ENCODE measurements at places on chromosomes 12 and 14.

DNA sequence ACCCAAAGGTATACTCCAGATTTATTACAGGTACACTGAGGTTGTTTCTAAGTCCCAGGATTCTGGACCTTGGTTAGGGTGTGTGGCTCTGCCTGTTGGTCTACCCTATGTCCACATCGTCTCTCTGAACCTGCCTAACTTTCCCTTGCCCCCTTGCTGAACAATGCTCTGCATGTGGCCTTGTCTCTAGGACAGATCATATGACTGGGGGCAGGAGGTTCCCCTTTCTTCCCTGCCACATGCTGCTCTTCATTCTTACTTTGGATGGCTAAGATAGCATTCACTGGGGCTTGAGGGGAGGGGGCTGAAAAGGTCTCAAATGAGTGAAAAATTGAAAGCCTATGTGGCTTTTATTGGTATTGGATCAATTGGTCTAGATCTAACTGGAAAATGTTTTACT is 49.2 kb downstream of the MBIP start:
- DNase-seq, result no peak

- DNase-seq, result no peak
Measured at GRCh38 chr14:77601846-77602619, 14.4 kb downstream of the SPTLC2 start.

GRCh38 chr14:77031759-77032490 is 3.4 kb upstream of the IRF2BPL start:
- DNase-seq, result no peak

- DNase-seq, result no peak
Measured at GRCh38 chr14:55899531-55899930, 218.7 kb upstream of the PELI2 start.

GRCh38 chr12:109228664-109229063 is 80.4 kb downstream of the FOXN4 start:
- no peak for DNase-seq

- no peak for DNase-seq
Measured at GRCh38 chr14:75702122-75702521, 41.1 kb downstream of the TTLL5 start.

DNA sequence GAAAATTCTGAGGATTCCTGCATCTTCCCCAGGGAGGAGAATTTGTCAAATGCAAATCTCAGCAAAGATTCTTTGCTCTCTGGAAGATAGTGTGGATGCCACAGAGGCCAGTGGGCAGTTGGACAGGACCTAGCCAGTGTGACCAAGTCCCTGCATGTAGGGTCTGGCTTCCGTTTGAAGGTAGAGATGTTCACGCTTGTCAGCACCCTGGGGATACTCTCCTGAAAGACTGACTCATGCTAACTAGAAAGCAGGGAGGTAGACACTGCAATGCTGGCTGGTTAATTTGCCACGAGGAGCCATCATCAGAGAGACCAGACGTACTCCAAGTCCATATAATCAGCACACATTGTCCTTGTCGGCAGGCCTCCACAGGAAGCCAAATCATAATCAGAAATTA is 130.1 kb downstream of the SAMD4A start:
- no peak for DNase-seq

DNA sequence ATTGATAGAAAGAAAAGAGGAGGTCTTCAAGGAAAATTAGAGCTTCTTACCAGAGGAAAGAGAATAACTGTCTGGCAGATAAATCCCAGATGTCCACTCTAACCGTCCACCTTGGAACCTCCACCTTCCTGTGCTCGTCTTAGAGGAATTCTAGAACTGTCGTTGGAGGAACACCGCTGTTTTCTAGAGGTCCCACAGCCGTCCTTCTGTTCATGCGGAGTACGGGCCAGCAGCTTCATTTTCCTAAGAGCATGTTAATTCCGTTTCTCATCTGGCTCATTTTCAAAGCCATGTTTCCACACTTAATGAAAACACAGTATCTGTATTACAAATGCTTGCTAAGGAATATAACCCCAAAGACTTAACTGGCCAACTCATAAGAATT is 107.9 kb upstream of the ESRRB start:
- no peak for DNase-seq

DNA sequence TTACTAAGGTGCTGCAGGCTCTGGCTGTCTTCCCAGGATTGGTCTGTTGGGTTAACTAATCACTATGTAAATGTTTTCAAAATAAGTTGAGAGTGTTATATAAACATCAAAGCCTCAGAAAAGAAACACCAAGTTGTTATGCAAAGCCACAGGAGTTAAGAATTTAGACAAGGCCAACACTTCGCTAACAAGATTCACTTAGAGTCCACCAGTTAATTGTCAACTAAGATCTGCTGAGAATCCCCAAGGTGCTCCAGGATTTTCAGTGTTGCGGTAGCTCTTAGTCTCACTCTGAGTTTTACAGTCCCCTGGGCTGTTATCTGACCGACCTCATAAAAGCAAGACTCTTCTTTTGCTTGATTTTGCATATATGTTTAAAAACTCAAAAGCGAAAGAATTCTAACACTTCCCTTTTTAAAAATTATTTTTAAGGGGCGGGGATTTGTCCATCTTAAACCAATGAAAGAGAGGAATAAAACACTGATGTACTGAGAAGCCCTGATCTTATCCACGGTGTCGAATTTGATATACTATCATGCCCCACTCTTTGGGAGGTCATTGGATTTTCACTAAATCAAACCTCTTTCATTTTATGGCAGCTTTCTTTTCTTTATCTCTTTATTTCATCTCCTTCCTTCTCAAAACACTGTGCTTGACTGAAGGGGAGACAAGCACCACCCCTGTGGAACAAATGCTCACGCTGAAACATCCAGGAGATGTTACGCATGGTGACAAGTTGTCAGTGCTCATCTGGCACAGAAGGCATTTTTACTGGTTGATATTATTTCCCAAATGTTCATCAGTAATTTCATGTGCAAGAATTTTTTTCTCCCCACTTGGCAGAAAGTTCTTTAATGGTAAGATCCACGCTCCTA is 7.0 kb downstream of the NIN start:
- no peak for DNase-seq

GRCh38 chr12:97487470-97487869 is 24.9 kb downstream of the RMST start:
- no peak for DNase-seq

- DNase-seq, result no peak
Measured at GRCh38 chr14:104428860-104429259, 150.7 kb upstream of the C14orf180 start.

DNA sequence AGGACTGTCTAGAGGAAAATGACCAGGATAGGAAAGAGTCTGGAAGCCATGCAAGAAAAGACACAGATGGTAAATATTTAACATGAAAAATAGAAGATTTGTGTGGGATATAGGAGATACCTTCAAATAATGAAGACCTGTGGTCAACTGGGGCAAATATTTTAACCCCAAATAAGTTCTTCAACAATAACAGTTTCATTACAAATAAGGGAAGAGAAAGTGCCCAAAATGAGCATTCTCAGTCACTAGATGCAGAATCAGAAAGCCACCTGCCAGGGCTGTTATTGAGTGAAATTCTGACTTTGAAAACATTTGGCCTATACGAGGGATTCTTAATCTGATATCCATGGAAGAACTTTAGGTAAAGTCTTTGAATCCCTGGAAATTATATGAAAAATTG is 231.2 kb upstream of the PLEKHG7 start:
- DNase-seq, result no peak

DNA sequence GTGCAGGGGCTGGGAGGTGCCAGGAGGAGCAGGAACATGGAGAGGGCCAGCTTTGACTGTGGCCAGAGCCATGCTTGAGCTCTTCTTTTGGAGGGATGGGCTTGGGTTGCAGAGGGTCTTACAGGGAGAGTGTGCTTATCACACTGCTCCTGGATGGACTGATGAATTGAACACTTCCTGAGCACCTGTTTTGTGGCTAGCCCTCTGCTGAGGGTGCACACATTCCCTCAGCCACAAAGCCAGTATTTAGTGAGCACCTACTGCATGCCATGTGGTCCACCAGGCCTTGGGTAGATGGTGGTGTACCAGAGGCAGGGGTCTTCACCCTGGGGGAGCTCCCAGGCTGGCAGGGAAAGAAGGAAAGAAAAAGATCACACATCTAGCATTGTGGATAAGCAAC is 118.9 kb downstream of the SLC25A47 start:
- no peak for DNase-seq

GRCh38 chr12:111298582-111299436 is 70.1 kb downstream of the PHETA1 start:
- peak; percentile 35 for DNase-seq

GRCh38 chr12:40229690-40230651 is 5.2 kb downstream of the LRRK2 start:
- DNase-seq, result no peak

GRCh38 chr12:106954462-106955376 is 988 bp upstream of the TMEM263 start:
- DNase-seq, result no peak

DNA sequence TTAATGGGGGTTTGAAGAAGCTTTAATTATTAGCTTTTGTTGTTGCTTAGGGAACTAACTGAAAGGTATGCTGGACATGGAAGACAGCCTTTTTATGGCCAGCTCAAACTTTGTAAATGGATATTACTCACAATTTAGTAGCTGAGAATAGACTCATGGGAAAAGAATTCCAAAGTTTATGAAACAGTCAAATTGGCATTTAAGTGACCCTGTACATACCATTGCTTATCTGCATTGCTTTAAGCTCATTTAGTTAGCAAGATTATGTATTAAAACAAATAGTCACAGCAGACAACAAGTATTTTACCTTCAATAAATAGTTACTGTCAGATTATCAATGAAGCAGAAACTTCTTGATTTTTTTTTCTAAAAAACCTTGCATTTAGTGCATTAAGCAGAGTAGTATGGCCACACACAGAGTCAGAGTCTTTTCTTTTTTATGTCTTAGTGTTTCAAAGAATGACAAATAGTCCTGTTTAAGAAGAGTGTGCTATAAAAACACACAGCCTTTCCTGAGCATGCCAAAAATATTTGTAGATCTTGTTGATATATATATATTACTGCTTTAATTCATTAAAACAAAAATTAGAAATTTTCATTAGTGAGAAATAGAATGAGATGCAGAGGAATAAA is 102.2 kb downstream of the TTC6 start:
- DNase-seq, result no peak

DNA sequence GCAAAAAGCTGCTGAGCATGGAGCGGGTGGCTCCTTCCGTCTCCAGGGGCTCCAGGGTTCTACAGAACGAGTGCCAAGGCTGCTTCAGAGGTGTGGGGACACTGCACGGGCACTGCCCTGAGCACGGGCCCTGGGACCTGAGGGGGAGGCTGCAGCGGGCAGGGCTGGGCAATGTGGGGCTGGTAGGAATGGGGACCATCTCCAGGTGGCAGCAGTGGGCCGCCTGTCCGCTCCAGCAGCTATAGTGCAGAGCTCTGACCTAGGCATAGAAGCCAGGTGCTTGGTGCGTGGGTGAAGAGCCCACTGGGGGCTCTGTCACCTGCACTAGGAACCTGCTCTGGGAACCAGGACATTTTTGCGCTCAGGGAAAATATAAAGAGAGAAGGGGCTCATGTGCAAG is 22.3 kb downstream of the HDAC7 start:
- peak; percentile 35 for DNase-seq

- no peak for DNase-seq
Measured at GRCh38 chr12:49529414-49529813, 9.4 kb upstream of the KCNH3 start.

- no peak for DNase-seq
Measured at GRCh38 chr12:89556976-89557375, 31.1 kb upstream of the POC1B start.

GRCh38 chr12:2344885-2345284 is 292.1 kb downstream of the CACNA1C start:
- DNase-seq, result no peak

DNA sequence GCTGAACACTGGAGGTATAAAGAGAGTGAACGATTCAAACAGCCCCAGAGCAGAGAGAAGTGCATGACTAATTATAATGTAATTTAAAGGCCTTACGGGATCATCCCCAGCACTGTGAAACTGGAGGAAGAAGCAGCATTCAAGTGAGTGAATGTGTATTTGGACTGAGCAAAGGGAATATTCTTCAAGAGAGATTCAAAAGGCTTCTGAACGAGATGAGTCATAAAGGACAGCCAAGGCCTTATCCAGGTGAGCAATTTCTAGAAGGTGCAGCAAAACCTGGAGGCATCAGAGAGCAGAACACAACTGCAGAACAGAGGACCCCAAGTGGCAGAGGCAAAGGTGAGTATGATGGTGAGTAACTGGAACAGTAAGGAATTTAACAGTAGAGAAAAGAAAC is 127.2 kb downstream of the BCAT1 start:
- no peak for DNase-seq

GRCh38 chr12:46749322-46749721 is 76.5 kb downstream of the SLC38A4 start:
- no peak for DNase-seq
